Left forelimb (tissue), 1 donor: ENCODE measurements at places on chromosomes 13 and 19.

DNA sequence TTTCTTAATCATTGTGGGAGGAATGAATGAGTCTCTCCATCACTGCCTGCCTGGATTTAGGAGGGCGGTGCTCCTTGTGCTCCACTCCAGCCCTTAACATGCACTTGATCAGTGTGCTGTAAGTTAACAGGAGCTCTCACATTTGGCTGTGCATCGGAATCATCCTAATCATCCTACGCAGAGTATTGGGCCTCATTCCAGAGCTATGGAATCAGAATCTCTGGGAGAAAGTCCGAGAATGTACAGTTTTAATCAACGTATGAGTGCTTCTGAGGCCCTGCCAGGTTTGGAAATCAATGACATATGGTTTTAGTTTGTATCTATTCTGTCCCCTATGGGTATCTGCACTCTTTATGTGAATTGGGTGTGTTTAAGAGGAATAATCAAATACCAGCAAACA lies 34.9 kb upstream of the DCLK1 start:
- DNase-seq = no peak

GRCh38 chr19:18886972-18887371 lies 9.0 kb downstream of the CERS1 start:
- no peak for DNase-seq

GRCh38 chr13:30300596-30300995 lies 6.8 kb downstream of the KATNAL1 start:
- DNase-seq = no peak

DNA sequence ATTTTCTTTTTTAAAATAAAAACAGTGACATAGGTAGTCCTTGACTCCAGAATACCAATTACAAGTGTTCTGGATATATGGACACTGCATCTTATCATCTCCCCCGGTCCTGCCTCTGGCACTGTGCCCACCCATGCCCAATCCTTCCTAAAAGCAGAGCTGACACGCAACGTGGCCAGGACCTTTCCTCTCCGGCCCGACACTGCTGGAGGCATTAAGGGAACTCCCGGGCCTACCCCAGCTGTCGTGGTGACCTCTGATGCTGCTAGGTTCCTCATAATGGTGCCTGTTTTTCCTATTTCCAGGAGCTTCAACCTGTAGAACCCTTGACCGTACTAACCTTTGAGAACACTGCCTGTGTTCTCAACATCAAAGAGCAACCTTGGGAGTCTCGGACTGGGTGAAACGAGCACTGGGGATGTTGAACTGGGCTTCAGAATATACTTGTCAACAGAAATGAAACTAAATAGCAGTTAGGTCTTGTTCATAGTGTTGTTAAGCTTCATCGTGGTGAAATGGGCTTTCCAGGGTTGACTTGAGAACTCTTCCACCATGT lies 13.9 kb upstream of the RNF113B start:
- DNase-seq = no peak

- DNase-seq = no peak
Observed at GRCh38 chr13:104785952-104786351, 1719.7 kb upstream of the SLC10A2 start.

GRCh38 chr13:59710996-59711701 lies 452.6 kb downstream of the DIAPH3 start:
- DNase-seq = no peak
